Fibroblast of lung (primary cell): ENCODE measurements at places on chromosomes 2 and 18. TPM values are rescaled to one million over a fixed set of nuclear protein-coding genes. Genes with fewer than 3 reads are reported as not detected.

The HOXD4 gene
- not detected in 2 replicates for total RNA-seq

The PDE1A gene
- total RNA-seq = 6.7 and 7.1 TPM in 2 replicates

DNA sequence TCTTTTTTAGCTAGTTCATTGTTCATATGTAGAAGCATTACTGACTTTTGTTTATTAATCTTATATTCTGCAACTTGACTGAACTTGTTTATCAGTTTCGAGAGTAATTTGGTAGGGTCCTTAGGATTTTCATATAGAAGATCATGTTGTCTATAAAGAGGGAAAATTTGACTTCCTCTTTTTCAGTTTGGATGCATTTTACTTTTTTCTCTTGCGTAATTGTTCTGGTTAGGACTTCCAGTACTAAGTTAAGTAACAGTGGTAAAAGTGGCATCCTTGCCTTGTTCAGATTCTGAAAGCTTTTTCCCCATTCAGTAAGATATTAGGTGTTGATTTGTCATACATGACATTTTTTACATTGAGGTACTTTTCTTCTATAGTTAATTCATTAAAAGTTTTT is 726.0 kb downstream of the KCNJ3 start:
- H3K27ac ChIP-seq = no peak overlapping the region
- no peak for DNase-seq
- no peaks in the 10 kb centered on the region for H3K27me3 ChIP-seq
- no peak overlapping the region for H3K4me3 ChIP-seq
- H3K4me1 ChIP-seq = no peaks in the 10 kb centered on the region
- no peaks in the 10 kb centered on the region for H3K36me3 ChIP-seq

DNA sequence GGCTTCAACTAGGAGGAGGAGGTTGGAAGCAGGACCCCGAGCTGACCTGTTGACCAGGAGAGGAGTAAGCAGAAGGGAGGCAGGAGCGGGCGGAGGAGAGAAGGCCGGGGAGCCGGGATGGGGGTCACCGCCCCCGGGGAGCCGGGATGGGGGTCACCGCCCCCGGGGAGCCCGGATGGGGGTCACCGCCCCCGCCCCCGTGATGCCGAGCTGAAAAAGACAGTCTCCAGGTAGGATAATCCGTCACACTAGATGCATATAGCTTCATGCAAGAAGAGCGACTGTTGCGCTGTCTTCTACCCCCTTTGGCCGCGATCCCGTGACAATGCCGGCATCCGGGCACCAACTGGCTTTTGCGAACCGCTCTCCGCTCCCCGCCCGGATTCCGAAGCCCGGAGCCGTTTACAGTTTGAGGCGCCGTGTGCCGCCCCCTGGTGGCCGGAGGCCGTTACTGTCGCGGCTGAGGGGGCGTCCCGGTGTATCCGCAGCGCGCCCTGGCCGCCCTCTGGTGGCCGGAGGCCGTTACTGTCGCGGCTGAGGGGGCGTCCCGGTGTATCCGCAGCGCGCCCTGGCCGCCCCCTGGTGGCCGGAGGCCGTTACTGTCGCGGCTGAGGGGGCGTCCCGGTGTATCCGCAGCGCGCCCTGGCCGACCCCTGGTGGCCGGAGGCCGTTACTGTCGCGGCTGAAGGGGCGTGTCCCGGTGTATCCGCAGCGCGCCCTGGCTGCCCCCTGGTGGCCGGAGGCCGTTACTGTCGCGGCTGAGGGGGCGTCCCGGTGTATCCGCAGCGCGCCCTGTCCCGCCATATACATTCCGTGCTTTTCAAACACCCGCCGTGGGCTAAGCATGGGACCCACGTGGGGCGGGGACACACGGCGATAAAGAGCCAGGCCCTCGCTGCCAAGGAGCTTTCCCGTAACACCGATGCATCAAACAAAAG is 89.6 kb downstream of the ACTR3 start:
- H3K27me3 ChIP-seq = no peaks in the 10 kb centered on the region
- H3K4me3 ChIP-seq = no peak overlapping the region
- no peak for DNase-seq
- H3K36me3 ChIP-seq = no peaks in the 10 kb centered on the region
- H3K4me1 ChIP-seq = peaks cover 3% of the 10 kb centered on the region

GRCh38 chr2:239459606-239460005 is 58.8 kb upstream of the HDAC4 start:
- H3K4me3 ChIP-seq = no peak overlapping the region
- no peaks in the 10 kb centered on the region for H3K4me1 ChIP-seq
- H3K27me3 ChIP-seq = no peaks in the 10 kb centered on the region
- H3K36me3 ChIP-seq = no peaks in the 10 kb centered on the region

DNA sequence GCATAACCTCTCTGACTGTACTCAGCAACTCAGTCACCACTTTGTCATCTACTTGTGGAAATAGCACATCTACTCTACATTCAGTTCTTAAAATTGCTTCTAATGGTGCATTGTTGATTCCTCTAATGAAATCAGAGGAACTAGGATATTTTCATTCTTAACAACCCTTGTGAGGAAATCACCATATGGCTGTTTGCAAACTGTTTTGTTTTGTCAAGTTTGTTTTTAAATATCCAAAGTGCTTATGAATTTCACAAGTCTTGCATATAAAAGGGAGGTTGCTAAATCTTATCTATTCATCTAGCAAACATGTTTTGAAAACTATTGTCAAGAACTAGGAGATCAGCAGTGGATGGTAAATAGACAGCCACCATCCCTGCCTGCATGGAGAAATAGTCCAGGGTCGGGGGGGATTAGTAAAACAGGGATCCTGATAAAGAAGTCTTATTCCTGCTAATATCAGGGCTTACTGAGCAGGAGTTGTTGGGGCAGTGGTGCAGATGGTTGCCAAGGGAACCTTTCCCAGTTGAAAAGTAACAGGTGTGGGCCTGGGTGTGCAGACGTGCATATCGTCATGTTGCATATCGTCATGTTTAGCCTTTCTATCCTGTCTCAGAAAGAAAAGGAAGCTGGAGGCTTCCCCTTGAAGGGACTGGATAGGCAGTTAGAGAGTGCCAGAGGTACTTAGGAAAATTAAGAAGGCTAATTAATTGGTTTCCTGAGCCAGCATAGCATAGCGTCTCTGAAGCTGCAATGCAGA is 7.5 kb upstream of the MYO3B start:
- no peak overlapping the region for H3K4me3 ChIP-seq
- no peaks in the 10 kb centered on the region for H3K36me3 ChIP-seq
- H3K4me1 ChIP-seq = no peaks in the 10 kb centered on the region
